Renal pelvis (tissue), 12 donors: ENCODE measurements at places on chromosomes 5 and 9. TPM values are rescaled to one million over a fixed set of nuclear protein-coding genes. Genes with fewer than 3 reads are reported as not detected.

The KIF24 gene
- 6.0 TPM for polyA plus RNA-seq

DNA sequence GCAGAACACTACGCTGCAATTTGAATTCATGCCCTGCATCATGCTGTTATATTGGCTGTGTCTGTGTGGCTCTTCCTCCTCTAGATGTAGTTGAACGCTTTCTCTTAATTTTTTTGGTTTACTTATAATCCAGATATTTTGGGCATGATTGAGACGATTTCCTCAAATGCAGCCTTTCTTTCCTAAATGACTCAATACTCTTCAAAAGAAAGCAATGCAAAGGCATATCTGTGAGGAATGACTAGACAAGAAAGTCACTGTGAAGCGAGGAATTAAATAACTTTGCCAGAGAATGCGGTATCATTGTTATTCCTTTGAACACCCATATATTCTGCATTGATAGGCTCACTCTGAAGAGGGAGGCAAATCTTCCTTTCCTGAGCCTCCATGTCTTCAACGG is 152.8 kb downstream of the YIPF5 start:
- no peak for DNase-seq

DNA sequence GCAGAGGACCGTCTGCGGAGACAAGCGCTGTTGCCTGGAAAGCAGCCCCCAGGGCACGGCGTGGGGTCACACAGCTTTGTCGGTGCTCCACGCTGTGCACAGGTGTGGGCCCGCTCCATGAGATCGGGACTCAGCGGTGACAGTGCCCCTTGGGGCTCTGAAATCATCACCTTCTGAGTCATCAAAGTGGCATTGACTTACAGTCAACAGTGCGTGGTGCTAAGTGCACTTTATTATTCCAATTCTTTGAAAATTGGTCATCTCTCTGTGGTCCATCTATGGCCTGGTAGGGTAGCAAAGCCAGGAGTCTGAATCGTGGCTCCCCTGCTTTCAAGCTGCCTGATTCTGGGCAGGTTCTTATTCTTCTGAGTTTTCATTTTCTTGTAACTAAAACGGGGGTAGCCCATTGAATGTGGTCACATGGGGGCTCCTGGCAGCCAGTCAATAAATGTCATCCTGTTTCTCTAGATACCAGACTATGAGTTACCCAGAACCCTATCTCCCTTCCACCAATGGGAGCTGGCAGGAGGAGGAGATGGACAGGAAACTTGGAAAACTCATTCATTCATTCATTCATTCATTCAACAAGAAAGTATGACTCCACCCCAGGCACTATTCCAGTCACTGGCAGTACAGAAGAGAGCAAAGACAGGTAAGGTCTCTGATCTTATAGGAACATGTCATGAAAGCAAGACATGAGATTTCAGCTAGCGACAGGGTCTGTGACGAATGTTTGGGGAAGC is 20.3 kb upstream of the UNC5A start:
- no peak for DNase-seq

The OLFM1 gene
- polyA plus RNA-seq = 4.7 TPM

The GNAQ gene
- 56.0 TPM for polyA plus RNA-seq
